ENCODE measurements at places on chromosomes 13 and 19.

- DNase-seq, result no peak
These were observed 1.3 kb downstream of the BBC3 start for GRCh38 chr19:47229676-47230053.

GRCh38 chr13:77298426-77298825, 28.5 kb downstream of the MYCBP2 start:
- DNase-seq, result no peak

GRCh38 chr13:87671753-87672605, 808 bp downstream of the SLITRK5 start:
- no peak for DNase-seq

- no peak for DNase-seq
These were observed 125.5 kb downstream of the ENOX1 start for GRCh38 chr13:43661161-43661830.

DNA sequence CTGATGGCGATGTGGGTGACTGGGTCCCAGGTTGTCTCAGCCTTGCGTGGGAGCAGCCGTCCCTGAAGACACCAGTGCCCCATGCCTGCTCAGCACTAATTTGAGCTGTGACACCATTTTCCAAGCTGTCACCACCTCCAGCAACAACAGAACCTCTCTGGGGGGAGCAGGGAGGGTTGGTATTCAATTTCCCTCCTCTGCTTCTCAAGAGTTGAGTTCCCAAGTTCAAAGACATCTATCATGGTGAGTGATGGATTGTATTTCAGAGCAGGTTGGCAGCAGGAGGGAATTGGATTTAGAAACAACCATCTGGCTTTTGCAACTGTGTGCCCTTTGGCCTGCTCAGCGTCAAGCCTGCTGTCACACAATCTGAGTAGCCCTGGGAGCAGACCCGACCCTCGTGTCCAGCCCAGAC, 46.9 kb upstream of the UQCRFS1 start:
- DNase-seq, result no peak

DNA sequence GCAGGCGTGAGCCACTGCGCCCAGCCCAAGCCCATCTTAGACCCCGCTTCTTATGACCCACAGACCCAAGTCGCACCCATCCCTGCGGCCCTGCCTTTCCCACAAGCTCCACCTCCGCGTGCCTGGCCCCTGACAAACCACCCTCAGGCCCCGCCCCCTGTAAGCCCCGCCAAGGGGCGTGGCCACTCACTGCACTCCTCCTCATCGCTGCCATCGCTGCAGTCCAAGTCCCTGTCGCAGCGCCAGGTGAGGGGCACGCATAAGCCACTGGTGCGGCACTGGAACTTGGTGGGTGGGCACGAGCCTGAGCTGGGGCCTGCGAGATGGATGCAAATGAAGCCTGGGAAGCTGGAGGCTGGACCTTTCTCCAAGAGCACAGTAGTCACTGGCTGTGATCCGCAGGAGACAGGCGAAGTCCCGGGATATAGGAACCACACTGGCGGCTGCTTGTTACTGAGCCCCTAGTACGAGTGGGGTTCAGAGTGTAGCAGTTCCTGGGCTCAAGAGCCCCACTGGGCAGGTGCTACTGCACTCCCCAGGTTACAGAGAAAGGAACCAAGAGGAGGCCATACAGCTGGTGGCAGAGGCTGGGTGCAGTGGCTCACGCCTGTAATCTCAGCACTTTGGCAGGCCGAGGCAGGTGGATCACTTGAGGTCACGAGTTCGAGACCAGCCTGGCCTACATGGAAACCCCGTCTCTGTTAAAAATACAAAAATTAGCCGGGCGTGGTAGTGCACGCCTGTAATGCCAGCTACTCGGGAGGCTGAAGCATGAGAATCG, 3.1 kb downstream of the CD320 start:
- peak; percentile 16 for DNase-seq

- DNase-seq, result no peak
These were observed 290.2 kb upstream of the MAB21L1 start for GRCh38 chr13:35766663-35767062.

- no peak for DNase-seq
These were observed 1582.1 kb upstream of the SLC10A2 start for GRCh38 chr13:104648291-104648690.

DNA sequence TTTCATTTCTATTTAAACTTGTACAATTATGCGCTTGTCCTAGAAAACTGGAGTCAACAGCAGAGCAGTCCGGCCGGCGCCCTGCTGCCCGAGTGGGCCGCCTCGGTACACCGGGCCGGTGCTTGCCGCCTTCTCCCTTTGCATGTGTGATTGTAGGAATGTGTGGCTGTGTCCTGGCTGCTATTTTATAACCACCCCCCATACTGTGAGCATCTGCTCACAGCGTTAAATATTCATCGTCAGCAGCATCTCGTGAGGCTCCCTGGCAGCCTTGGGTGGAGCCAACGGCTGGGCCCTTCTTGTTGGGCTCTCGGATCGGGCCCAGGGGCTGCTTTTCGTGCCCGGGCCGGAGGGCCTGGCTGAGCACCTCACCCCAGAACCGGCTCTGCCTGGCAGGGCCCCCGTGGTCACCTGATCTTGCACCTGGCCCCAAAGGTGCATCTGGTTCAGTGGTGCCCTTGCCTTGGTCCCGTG, 10.6 kb downstream of the PIAS4 start:
- DNase-seq, result no peak

- DNase-seq, result no peak
These were observed 306.1 kb downstream of the DCT start for GRCh38 chr13:94173312-94173854.

- no peak for DNase-seq
These were observed 110.0 kb upstream of the PABPC3 start for GRCh38 chr13:24985896-24986295.

GRCh38 chr13:40819797-40820315, 30.4 kb downstream of the SLC25A15 start:
- no peak for DNase-seq

DNA sequence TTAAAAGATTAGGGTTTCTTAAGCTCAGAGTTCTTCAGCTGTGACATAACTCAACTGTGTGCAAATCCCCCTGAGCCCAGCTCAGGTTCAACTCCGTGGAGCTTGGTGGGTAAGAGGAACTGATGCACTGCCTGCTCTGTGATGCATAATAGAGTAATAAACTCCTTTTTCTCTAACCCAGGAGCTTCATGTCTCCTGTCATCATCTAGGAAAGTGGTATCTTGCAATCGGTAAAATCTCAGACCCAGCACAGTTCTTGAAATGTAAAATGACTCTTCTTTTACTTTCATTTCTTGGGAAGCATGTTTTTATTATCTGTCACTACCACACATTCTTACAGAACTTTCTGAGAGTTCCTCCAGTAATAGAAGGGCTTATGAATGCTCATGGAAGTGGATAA, 123.8 kb upstream of the PCDH9 start:
- no peak for DNase-seq

DNA sequence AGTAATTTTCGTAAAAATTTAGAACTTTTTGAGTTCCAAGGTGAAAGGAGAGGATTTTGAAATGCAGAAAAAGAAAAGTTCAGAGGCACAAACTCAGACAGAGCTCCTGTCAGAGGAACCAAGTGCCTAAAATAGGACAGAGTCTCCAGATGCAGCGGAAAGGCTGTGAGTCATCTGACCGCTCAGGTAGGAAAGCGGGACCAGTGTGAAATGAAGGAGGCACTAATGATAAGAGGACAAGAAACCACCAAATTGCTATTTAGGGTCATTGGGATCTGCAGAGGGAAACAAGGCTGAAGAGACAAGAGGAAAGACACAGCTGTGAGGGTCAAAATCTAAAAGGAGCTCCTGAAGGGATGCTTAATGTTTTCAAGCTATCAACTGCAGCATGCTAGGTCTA, 34.9 kb downstream of the IRS2 start:
- DNase-seq, result no peak

GRCh38 chr13:26660766-26661165, 99.8 kb downstream of the GPR12 start:
- DNase-seq, result no peak

DNA sequence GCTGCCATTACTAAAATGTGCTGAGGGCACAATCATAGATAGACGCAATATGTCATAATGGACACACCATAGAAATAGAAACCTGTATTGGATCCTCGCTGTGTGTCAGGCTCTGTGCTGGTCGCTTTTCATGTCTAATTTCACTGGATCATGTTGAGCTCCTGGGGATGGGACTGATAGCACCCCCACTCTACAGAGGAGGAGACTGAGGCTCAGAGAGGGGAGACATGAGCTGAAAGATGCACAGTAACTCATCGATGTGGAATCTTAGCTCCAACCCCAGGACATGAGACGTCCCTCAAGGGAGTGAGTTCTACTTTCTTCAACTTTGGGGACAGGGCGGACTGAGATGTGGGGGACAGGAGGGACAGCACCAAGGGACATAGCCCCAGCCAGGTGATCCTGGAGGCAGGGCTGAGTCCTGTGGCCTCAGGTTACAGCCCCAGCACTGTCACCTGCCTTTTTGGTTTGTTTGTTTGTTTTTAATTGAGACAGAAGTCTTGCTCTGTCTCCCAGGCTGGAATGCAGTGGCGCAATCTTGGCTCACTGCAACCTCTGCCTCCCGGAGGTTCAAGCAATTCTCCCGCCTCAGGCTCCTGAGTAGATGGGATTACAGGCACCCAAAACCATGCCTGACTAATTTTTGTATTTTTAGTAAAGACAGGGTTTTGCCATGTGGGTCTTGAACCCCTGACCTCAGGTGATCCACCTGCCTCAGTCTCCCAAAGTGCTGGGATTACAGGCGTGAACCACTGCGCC, 6.6 kb upstream of the GIPC1 start:
- DNase-seq, result no peak

- peak; percentile 76 for DNase-seq
These were observed 3.5 kb downstream of the YJEFN3 start for GRCh38 chr19:19531951-19532805.

GRCh38 chr19:51417810-51418157, 342 bp upstream of the SIGLEC10 start:
- DNase-seq, result no peak

GRCh38 chr13:29567411-29567810, 28.1 kb downstream of the SLC7A1 start:
- no peak for DNase-seq

GRCh38 chr13:102935896-102936321, 90.1 kb downstream of the ERCC5 start:
- no peak for DNase-seq

DNA sequence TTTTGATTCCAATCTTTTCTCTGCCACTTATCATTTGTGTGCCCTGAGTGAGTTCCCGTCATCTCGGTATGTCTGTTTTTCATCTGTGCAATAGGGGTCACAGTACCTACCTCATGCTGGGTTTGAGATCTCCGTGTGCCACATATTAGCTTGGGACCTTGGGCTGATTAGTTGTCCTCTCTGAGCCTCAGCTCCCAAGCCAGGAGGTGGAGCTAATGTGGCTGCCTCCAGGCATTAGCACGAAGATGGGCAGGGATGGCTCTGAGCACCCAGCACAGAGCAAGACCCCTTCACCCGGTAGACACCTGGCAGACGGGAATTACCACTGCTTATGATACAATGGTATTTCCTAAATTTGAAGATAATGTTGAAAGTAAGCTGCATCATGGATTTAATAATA, 35.8 kb upstream of the XPO4 start:
- DNase-seq, result no peak

- no peak for DNase-seq
These were observed 1.6 kb downstream of the SLC46A3 start for GRCh38 chr13:28717170-28717569.

DNA sequence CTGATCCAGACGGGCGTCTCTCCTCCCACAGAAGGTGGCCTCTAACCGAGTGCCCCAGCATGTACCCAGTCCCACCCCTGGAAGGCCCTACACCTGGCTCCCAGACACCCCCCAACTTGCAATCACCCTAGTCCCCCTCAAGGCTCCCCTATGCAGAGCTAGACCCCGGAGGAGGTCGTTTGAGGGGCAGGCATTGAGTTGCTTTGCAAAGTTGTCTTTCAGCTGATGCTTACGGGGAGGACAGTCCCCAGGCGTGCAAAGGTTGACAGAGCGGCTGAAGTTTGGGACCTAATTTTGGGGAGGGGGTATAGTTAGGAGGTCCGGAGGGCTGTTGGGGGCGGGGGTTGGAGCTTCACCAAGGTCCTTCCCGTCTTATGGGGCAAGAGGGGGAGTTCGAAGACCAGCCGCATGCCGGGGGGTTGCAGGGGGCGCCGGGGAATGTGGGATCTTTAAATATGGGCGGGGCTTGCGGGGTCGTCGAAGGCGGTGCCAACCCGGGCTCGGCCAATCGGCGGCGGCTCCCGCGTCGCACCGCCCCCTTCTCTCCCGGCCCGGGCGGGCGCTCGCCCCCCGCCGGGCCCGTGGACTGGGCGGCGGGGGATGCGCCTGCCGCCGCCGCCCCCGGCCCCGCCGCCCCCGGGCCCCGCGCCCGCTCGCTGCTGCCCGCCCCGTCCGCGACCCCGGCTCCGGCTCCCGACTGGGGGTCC, at the start of gene KCNN1:
KCNN1 (plus strand) TSS at position 558 of the 707 bp plus-strand sequence. CDS start 6,782 bp downstream, outside the sequence.
- DNase-seq, result no peak

- DNase-seq, result no peak
These were observed 13.1 kb upstream of the TICAM1 start for GRCh38 chr19:4844348-4845179.

DNA sequence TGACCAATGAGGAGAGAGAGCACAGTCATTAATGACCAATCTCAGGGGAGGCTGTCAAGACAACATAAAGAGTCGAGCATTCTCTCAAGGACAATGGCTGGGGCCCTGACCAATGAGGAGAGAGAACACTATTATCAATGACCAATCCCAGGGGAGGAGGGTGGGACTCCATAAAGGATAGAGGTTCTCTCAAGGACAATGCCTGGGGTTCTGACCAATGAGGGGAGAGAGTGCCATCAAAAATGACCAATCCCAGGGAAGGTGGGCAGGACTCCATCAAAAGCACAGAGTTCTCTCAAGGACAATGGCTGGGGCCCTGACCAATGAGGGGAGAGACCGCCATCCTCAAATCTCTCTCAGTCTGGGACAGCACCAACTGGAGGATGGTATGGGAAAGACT, 3.3 kb upstream of the KLK11 start:
- no peak for DNase-seq

DNA sequence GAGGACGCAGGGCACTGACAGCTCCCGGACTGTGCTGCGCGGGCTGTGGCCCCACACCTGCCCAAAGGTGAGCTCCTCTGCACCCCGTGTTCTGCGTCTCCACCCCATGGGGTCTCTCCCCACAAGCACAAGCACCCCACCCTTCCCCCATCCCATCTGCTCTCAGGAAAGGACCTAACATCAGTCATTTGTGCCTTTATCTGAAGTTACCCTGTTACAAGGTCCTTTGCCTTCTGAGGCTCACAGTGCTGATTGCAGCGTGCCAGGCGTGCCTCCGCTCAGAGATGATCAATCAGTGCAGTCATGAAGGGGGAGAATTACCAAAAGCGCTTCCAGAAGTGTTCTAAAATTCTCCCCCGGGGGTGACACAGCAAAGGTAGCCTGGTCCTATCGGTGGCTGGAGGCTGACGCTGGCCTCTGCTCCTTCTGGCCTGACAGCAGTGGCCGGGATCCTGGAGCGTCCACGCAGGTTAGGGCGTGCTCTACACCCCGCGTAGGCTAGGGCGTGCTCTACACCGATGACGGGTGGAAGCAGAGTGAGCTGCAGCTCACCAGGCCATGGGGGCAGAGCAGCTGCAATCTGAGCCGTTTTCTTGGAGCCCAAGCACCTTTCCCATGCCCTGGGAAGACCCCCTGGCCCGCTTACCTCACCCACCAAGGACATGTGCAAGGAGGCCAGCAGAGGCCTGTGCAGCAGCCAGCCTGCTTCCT, 84.7 kb upstream of the TM9SF2 start:
- no peak for DNase-seq

Data from activated T-cell treated with anti-CD3 and anti-CD28 coated beads for 24 hours (primary cell).